ENCODE measurements at places on chromosomes 4 and X. TPM values are rescaled to one million over a fixed set of nuclear protein-coding genes. Genes with fewer than 3 reads are reported as not detected.

The FAM47E gene
- 0.08 TPM for polyA plus RNA-seq

The GJB1 gene
- polyA plus RNA-seq = 0.15 TPM

- no peak for DNase-seq
Measured at GRCh38 chrX:56833626-56834025, 104.6 kb downstream of the NBDY start.

- DNase-seq = no peak
Measured at GRCh38 chr4:58119298-58119697, 1009.1 kb upstream of the IGFBP7 start.

DNA sequence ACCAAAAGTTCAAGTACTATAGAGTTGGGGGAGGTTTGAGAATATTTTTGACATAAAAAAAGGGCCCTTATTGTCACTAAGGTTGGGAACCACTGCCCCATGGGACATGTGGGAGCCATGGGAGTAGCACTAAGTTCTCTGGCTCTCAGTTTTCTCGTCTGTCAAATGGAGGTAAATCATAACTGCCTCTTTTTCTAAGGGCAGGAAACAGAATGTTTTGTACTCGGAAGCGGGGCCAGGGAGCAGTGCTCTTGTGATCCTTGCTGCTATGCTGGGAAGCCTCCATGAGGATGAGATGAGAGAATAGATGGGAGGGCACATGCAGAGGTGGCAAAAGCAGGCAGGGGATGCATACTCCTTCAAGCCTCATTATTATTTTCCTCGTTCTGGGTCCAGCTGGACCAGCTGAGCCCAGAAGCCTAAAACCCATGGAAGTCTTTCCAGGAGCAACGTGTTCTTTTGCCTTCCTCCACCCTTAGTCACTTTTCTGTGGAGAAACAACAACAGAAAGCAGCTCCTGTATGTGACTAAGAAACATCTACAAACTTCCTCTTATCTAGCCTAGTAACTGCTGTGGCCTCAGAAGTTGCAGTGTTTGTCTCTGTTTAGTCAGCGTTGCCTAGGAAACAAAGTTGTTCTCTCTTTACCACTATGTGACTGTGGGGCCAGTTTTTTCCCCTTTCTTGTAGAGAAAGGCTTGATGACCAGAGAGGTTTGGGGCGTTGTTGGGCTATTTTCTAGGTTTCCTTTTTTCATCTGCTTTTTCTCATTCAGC lies 64.8 kb downstream of the TSC22D3 start:
- DNase-seq = peak; percentile 76

Data from A549 (cell line).